ENCODE measurements at places on chromosomes 7 and 10.
A peak's percentile ranks its signal among the peaks of the same experiment; 100 is the strongest.

GRCh38 chr10:122864901-122865300, 14.5 kb downstream of the FAM24B start:
- DNase-seq: no peak

DNA sequence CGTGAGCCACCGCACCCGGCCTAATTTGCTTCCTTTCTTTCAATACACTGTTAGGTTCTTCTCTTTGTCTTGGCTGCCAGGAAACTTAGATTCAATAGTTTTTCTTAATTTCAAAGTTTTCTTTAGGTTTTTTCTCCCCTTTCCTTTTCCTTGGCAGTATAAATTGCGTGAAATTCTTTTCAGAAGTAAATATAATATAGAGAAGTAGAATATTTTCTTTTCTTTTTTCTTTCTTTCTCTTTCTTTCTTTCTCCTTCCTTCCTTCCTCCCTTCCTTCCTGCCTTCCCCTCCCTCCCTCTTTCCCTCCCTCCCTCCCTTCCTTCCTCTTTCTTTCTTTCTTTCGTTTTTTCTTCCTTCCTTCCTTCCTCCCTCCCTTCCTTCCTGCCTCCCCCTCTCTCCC, 1.7 kb downstream of the LRGUK start:
- no peak for DNase-seq

DNA sequence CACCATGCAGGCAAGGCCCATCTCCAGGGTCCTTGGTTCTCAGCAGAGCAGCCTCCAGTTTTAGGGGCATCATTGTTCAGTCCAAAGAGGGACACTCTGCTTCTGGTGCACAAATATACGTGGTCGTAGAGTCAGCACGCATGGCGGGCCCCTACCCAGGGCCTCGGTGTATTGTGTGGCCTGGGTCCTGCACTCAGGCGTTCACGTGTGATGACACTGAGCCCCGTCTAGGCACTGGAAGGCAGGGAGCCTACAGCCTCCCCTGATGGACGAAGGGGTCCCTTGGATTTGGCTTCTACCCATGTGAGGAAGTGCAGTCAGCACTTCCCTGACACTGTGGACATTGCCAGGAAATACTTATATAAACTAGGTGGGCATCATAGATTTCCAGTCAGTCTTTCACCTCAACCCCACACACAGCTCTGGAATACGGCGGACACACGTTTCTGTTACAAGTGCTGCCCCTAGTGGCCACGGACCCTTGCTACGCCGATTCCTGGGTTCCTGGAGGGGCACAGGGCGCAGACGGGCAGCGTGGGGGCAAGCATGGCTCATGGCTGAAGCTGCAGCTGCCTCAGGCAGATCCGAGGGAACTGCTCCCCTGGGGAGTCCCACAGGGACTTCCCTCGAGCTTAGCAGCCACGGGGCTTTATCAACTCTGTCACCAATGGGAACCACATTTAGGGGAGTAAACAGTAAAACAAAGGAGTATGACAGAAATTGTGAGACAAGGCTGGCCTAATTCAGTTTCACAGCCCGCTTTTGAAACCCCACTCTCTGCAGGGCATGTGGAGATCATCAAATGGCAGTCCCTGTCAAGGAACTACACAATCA, 25.4 kb downstream of the AIFM2 start:
- DNase-seq: no peak

DNA sequence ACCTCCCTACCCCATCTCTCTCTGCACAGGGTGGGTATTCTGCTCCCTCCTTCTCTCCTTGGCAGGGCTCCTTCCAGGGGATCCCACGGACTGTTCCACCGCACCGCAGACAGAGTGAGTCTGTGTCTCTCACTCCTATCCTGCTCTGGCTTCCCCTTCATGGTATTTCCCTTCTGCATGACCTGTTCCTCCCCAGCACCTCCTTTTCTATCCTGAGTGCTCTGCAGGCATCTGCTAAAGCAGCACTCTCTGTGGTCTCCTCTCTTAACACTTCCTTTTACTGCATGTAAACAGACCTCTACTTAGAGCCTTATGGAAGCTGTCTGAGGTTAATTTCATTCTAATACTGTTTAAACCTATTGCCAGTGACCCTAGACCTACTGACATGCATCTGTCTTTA, 171.5 kb downstream of the CCSER2 start:
- DNase-seq: no peak

- DNase-seq: no peak
Measured at GRCh38 chr7:86282014-86282682, 361.6 kb upstream of the GRM3 start.

DNA sequence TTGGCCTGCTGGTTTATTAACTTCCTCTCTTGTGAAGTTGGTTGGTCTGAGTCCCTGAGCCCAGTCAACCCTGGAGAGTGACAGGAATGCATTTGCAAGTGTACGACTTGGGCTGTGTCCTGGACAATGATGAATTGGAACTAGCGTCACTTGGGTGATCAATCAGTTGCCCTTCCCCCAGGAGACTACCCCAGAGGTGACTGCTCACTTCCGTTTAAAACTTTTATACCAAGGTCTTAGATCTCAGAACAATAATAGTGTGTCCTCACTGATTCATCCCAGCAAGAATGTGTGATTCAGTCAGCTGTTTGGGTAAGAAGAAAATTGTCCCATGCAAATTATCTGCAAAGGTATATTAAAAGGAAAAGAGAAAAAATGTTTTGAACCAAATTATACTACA, 102.9 kb upstream of the ARMC3 start:
- DNase-seq: no peak

- no peak for DNase-seq
Measured at GRCh38 chr10:88826388-88826787, 23.9 kb downstream of the LIPM start.

DNA sequence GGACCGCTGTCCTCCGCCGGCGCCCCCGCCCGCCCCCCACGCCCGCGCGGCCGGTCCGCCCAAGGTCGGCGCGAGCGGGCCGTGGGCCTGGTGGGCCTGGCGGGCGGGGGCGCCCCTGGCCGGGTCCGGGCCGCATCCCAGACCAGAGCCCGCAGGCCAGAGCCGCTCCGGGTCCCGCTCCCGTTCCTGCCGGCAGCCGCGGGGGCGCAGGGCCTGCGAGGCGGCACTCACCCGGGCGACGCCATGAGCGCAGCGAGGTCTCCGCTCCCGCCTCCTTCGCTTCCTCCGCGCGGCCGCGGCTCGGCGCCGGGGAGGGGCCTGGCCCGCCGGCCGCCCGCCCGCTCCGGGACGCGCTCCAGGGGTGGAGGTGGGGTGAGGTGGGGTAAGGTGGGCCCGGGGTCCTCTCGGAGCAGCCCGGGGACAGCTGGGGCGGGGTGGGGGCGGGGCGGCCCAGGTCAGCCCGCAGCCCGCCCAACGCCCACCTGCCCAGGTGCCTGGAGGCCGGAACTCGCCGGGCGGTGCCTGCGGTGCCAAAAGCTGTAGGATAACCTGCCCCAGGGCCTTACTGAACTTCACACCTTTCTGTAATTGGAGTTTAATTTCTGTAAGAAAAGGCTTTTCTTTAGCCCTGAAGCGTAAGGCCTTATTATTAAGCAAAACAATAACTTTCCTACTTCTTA, at the start of gene URGCP:
URGCP (minus strand) TSS at position 266 of the 680 bp plus-strand sequence; CDS start at position 245, 21 bp downstream.
- DNase-seq: peak; percentile 69

DNA sequence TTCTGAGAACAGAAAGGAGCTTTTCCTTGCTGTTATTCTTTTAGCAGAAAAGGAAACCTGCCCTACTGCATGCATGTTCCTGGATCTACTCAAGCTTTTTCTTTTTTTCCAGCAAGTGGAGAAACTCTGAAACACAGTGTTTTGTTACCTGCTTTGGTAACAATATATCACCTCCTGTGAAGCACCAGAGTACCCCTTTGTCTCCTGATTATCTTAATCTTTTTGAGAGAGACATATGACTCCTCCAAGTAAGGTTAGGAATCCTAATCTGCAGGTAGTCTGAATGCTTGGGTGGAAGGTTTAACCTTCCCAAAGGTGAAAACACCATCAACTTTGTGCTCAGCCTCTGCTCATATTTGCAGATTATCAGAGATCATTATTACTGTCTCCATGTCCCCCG, 93.1 kb downstream of the MAPK8 start:
- no peak for DNase-seq

GRCh38 chr10:106935978-106936451, 228.5 kb downstream of the SORCS1 start:
- no peak for DNase-seq

DNA sequence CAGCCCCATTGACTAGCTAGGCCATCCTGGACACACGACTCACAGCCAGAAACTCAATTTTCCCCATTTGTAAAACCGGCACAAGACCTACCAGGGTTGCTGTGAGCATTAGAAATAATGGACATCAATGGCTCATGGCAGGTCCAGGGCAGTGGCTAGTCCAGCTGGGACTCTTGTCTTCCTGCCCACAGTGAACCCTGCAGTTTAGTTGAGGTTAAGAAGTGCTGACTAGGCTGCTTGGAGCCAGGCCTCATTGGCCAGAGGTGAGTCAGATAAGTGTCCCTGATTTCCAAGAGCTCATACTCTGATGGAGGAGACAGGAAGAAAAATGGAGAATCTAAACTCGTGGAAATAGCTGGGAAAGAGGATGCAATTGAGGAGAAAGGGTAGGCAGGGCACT, 123.4 kb upstream of the ZNF92 start:
- DNase-seq: no peak

DNA sequence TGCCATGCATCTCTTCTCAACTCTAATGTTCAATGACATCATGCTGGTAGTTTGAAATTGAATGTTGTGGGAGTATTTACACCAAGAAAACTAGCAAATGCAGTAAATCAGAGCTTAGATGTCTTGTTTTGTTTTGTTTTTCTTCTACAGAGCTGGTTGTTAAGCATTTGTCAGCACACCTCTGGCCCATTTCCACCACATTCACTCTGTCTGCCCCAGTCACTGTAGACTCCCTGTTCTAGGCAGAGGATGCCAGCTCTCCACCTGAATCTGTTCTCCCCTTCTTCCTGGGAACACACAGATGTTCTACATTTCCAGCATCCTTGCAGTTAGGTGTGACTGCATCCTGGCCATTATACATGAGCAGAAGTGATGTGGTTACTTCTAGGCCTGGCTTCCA, 4.1 kb upstream of the ARHGAP22 start:
- DNase-seq: no peak

DNA sequence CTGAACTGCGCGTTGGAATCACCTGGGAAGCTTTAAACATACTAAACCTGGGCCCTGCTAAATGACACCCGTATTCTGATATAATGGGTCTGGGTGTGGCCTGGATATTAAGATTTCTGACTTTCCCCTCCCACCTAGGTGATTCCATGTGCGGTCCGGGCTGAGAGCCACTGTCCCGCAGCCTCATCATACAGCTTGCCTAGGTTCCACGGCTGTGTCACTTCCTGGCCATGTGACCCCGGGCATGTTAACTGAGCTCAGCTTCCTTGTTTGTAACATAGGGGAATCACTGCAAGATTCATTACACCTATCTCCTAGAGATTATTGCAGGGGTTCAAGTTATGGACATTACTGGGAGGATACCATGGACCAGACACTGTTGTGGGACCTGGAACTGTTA, 472.7 kb upstream of the GALNT17 start:
- no peak for DNase-seq

- no peak for DNase-seq
Measured at GRCh38 chr7:1113548-1113885, 25.6 kb downstream of the GPER1 start.

DNA sequence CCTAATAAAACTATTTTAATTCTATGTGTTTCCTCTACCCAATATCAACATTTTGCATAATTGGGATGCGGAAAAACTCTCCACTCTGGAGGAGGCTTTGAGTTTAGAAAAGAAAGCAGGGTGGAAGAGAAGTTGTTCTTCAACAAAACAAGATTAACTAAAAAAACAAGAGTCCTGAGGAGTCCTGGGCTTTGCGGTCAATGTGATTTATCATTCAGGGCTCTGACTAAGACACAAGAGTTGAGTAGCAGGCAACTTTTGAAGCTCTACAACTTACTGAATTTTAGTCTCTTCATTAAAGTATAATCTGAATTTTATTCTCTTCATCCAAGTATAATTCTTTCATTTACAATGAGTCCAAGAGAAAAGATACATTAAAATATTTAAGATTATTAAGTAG, 18.3 kb upstream of the TMEM26 start:
- DNase-seq: no peak

GRCh38 chr7:105958012-105958411, 5.1 kb upstream of the CDHR3 start:
- DNase-seq: no peak

DNA sequence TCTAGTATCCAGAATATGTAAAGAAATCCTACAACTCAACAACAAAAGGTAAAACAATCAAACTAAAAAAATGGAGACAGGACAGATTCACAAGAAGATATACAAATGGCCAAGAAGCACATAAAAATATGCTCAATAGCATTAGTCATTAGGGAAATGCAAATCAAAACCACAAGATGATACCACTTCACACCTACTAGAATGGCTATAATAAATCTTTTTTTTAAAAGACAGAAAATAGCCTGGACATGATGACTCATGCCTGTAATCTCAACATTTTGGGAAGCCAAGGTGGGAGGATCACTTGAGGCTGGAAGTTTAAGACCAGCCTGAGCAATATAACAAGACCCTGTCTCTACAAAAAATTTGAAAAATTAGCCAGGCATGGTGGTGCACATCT, 27.9 kb upstream of the CHCHD3 start:
- no peak for DNase-seq

DNA sequence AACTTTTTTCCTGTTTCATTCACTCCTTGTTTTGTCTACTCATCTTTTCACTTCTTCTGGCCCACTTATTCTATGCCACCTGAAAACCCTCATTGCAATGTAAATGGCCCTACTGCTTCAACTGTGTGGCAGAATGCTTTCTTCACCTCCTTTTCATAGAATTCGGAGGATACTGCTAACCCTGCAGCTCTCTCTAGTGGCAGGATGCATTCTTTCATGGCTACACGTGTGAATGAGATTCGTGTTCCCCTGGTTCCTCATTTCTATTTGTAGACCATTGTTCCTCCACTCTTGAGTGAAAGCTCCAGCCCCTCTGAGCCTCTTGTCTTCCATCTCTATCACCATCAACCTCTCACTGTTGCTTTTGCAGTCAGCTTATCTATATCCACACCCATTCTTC, 20.9 kb upstream of the CYP26C1 start:
- DNase-seq: no peak

- DNase-seq: no peak
Measured at GRCh38 chr10:101080933-101081931, 19.4 kb downstream of the KAZALD1 start.

DNA sequence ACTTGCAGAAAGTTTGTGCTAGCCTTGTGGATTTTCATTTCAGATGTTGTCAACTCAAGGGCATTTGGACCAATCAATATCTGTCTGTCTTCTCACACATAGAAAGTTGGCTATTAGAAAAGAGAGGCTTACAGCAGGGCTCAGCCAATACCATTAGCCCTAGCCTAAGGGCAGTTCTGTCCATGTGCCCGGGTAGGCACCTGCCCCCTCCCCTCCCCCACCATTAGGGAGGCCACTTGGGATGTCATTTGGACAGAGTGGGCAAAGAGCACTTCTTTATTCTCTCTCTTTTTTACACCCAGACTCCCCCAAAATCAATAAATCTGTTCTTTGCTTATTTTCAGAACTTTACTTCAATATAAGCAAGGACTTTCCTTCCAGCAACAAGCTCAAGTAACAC, 188.5 kb upstream of the MKI67 start:
- no peak for DNase-seq

- no peak for DNase-seq
Measured at GRCh38 chr10:85148693-85149640, 820.6 kb downstream of the CCSER2 start.

GRCh38 chr10:100510533-100511308, 8.9 kb downstream of the SEC31B start:
- DNase-seq: no peak

- DNase-seq: no peak
Measured at GRCh38 chr7:134731616-134732015, 47.8 kb upstream of the CALD1 start.

- DNase-seq: no peak
Measured at GRCh38 chr7:121072826-121073225, 84.3 kb downstream of the CPED1 start.

- no peak for DNase-seq
Measured at GRCh38 chr10:43731486-43731885, 82.8 kb upstream of the ZNF32 start.
